ENCODE measurements at places on chromosomes 3 and 15.

- no peak for DNase-seq
Measured at GRCh38 chr3:63988943-63989342, 34.4 kb downstream of the PSMD6 start.

DNA sequence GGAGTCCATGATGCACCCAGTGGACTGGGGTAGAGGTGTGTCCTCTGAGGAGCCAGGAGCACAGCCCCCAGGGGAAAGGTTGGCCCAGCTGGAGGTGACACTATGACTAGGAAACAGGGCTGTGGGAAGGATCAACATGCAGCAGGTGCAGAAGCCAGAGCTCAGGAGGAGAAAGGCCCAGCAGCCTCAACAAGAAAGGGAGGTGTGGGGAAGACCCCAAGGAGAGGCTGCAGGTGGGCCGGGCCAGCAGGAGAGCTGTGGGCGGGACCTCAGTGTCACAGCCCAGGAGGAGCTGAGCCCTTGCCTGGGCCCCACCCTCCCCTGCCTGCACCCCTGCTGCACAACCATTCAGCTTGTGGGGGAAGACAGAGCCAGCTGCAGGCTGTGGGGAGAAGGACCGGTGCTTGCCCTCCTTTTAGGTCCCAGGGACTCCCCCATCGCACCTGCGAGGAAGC, 18.4 kb upstream of the KLF13 start:
- no peak for DNase-seq

- DNase-seq, result no peak
Measured at GRCh38 chr15:40823572-40824343, 4.8 kb downstream of the PPP1R14D start.

DNA sequence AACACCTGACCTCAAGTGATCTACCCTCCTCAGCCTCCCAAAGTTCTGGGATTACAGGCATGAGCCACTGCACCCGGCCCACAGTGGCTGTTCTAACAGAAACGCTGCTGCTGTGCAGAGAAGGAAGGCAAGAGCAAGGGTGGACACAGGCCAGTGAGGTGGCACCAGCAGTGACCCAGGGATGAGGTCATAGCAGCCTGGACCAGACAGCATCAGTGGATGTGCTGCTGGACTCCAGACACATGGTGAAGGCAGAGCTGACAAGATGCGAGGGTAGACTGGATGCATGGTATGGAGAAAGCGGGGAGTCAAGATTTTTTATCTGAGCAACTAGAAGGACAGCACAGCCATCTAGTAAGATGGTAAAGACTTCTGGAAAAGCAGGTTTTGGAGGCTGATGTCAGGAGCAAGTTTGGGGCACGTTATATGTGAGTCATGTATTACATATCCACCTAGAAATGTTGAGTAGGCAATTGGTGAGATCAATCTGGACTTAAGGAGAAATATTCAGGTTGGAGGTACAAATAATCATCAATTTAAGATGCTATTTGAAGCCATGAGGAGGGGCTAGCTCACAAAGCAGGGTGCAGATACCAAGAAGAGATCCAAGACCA, 22.1 kb upstream of the TJP1 start:
- no peak for DNase-seq

GRCh38 chr3:61901986-61902385, 340.6 kb downstream of the PTPRG start:
- DNase-seq, result no peak

DNA sequence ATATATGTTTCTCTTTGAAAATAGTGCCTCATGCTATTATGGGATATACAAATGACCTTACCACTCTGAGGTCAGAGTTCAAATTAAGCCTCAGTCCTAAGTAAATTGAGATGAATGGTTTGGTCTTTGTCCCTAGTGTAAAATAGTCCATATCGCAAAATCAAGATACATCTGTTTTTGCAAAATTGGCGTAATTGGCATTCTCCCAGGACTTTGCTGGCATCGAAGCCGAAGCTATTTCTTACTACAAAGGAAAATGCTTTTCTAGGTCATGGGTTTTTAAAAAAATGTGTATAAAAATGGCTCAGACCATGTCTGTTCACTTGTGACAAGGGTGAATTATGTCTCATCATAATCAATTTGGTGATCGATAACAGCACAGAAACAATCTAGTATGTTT, 25.9 kb downstream of the ROBO2 start:
- DNase-seq, result no peak

- DNase-seq, result no peak
Measured at GRCh38 chr3:103440539-103441203, 1005.9 kb downstream of the ZPLD1 start.

DNA sequence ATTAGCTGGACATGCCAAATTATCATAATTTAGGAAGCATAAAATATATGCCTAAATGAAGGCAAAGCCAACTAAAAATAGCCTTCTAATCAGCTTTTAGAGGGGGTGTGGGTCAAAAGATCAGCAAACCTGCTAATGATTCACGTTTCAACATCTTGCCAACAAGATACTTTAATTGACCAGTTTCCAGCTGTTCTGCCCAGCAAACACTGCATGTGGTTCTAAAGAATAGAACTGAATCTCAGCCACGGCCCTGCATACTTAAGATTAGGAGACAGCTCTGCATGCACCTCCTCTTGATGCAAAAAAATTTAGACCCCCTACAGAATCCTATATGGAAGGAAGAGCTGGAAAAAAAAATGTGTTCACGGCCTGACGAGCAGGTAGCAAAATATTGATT, 500.5 kb downstream of the TBL1XR1 start:
- DNase-seq, result no peak

- DNase-seq, result no peak
Measured at GRCh38 chr3:126666658-126667528, 12.0 kb upstream of the TXNRD3 start.

DNA sequence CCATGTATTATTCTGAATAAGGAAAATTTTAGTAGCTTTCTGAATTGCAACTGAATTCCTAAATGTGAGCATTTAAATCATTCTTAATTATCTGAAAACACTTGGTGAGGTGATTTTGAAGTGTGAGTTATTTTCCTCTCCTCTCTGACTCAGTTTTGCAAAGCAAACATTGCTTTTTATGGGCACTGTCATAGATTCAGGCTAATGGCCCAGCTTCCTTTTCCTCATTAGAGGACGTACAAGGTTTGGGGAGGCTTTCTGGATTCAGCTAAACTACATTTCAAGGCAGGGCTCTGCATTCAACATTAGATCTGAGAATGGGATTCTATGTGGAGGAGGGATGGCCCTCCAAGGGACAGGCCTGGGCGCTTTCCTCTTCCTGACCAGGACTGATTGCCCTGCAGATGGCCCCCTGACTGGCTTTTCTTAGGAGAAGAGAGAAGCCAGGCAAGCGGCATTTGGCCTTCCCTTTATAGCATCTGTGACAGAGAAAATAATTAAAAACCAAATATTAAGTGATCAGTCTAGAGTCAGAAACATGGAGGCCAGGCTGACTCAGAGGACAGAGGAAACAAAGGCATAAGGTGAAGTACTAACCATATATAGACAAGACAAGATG, 53.0 kb upstream of the STXBP5L start:
- no peak for DNase-seq

All from cortex of kidney (tissue), 1 donor.